Brain (organoid and tissue), 16 donors: ENCODE measurements at places on chromosomes 5 and 9.
A peak's percentile ranks its signal among the peaks of the same experiment; 100 is the strongest.

- DNase-seq = no peak
Measured at GRCh38 chr5:178388386-178389025, 155.9 kb upstream of the PHYKPL start.

DNA sequence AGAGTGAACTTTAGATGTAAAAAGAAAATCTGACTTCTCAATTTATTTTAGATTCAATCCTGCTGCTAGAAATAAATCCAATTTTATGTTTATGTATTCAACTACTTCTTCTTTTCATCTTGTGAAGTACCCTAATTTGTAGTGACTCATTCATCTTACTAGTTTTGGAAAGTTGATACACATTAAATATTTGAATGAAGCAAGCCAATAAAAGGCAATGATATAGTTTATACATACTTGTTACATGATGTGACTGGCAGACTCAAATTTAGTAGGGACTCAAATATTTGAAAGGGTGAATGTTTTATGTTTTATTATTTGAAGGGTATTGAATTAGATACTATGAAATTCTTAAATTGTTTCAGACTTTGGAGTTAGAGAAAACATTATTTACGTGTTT, 34.7 kb downstream of the CSNK1G3 start:
- no peak for DNase-seq

GRCh38 chr9:117718701-117719100, 14.5 kb downstream of the TLR4 start:
- no peak for DNase-seq

DNA sequence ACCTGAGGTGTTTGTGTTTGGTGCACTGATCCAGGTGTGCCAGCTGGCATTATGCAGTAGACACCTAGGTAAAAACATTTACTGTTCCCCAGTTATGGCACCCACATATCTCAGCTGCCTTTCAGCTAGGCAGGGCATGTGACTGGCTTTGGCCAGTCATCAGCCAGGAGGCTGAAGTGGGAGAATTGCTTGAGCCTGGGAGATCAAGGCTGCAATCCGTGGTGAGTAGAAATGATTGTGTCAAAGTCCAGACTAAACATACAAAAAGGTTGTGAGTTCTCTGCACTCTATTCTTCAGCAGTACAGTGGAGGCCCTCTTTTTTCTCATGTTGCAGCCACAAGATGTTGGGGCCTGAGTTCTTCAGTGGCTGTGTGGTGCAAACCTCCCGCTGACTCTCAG, 3.2 kb upstream of the FBLL1 start:
- DNase-seq = no peak

DNA sequence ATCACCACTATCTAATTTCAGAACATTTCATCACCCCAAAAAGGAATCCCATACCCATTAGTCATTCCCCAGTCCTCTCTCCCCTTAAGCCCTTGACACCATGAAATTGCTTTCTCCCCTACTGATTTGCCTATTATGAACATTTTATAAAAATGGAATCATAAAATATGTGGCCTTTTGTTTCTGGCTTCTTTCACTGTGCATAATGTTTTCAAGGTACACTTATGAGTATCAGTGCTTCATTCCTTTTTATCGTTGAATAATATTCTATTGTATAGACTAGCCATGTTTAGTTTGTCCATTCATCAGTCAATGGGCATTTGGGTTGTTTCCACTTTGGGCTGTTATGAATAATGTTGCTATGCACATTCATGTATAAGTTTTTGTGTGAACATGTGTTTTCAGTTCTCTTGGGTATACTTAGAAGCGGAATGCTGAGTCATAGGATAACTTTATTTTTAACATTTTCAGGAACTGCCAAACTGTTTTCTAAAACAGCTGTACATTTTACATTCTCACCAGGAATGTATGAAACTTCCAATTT, 40.4 kb upstream of the FGF1 start:
- no peak for DNase-seq

GRCh38 chr9:107631788-107632187, 142.2 kb upstream of the KLF4 start:
- DNase-seq = peak; percentile 67

GRCh38 chr5:41735213-41735612, 135.0 kb downstream of the OXCT1 start:
- DNase-seq = no peak

DNA sequence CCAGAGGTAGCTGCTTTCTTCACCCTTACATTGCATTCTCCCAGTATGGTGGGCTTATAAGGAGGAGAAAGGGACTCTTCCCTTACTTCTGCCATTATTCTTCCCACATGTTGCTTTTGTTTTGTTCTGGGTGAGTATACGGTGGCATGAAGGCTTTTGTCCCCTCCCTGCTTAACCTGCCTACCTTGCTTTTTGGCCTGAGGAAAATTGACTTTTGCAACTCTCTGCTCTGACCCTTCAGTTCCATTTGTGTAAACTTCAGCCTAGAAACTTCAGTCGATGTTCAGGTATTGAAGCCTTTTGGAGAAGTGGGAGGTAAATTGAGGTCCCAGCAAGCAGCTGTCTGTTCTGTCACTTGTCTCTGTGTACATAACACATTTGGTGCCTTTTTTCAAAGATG, 110.2 kb downstream of the PCSK1 start:
- no peak for DNase-seq

GRCh38 chr9:92679413-92680165, 9.7 kb upstream of the IPPK start:
- no peak for DNase-seq

- peak; percentile 89 for DNase-seq
Measured at GRCh38 chr5:112757468-112758208, 20.0 kb downstream of the APC start.

DNA sequence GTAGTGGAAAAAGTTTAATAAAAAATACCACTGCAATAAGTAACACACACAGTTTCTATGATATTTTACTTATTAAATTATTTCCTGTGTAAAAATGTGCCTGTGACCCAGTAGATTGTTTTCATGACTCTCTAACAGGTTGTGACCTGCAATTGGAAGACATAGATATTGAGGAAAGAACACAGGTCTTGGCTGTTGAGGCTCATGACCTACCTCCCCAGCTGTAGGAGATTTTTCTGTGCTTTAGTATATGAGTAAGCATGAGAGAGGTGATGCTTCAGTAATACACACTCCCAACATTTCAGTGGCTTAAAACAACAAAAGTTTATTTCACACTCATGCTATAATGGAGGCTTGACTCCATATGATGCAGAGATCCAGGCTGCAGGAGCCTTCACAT, 47.3 kb upstream of the TNC start:
- DNase-seq = no peak

GRCh38 chr9:2198956-2199635, 183.9 kb downstream of the SMARCA2 start:
- DNase-seq = no peak

DNA sequence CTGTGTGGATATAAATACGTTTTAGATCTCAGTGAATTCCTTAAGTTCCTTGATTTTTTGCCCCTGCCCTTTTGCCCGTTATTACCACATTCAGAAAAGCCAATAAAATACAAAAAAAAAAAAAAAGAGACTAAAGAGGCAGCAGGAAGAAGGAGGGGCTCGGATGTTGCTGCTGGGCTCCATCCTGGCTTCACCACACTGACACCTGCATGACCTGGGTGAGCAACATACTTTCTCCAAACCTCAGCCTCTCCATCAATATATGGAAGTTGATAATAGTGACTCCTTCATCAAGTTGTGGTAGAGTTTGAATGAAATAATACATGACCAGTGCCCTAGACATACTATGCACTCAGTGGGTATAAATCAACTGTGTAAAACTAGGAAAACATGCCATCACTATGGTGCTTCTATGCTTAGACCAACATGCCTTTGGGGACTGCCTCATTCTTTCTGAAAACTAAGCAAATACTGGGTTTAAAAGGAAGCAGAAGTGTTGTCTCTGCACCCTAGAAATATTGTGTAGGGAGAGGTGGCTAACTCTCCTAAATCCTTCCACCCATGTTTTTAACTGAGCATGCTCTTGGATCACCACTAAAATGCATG, 243.0 kb downstream of the PIK3R1 start:
- no peak for DNase-seq

DNA sequence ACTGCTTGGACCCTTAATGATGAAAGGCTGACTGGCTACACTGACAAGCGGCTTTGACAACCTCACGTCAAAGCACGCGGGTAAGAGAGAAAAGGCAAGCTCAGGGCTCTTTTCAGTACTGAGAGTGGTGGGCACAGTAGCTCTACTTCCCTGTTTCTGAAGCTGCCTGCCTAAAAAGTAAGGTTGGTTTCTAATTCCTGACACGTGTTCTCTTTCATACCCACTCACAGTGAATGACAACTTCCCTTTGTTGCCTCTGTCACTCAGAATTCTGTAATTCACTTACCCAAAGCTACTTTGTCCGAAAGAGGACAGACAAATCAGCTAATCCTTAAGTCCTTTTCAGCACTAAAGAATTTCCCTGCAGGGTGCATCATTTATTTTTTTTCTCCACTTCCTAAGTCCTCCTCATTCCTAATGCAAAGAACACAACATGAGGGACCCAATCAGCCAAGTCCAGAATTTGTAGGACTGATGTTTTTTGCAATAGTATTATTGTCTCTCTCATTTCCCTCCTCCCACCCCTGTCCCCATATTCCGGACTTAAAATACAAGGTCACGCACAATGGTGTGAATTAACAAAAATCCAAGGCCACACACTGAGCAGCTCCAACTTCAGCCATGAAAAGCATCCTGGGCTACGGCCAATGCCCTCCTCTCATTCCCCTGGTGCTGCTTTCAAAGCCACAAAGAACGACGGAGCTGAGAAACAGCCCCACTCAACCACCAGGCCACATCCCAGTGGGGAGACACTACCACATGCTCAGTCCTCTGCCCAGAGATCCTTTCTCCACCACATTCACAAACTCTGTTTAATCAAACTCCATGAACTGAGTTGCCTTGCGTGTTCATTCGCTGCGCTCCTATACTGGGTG, 221.0 kb downstream of the TSSK1B start:
- DNase-seq = peak; percentile 89

- no peak for DNase-seq
Measured at GRCh38 chr5:10731913-10732312, 29.1 kb downstream of the DAP start.

GRCh38 chr5:174501461-174502069, 222.8 kb upstream of the MSX2 start:
- DNase-seq = no peak

DNA sequence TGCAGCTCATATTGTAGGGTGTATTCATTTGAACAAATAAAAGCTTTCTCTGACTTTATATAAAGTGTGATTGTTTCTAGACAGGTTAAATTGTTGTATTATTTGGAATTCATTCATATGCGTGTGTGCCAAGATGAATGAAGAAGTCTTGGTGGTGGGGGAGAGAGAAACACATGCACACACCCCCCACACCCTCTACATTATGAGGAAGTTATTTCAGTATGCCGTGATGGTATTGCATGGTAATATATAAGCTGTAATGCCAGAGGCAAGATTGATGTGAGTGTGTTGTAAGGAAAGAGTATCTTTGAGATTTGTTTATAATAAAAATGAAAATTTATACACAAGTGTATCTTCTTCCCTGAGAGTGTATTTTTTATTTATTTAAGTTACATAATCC, 71.0 kb downstream of the IPO11 start:
- DNase-seq = no peak

DNA sequence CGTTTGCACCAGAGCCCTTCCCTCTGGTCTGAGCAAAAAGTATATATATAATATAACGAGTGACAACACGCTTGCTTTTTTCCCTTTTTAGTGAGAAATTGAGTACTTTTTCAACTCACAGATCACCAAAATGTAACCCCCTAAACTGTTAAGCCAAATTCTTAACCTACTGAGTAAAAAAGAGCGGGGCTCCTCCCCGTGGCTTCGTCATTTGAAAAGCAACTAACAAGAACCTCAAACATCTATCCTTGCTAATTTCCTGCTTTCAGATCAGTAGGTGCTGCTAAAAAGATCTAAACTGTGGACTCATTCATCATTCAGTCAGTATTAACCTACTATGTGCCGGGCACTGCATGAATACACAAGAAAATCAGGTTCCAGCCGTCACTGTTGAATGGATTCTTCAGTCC, 1.0 kb upstream of the PTBP3 start:
- DNase-seq = peak; percentile 7

- DNase-seq = no peak
Measured at GRCh38 chr5:38581597-38581996, 25.2 kb upstream of the LIFR start.

DNA sequence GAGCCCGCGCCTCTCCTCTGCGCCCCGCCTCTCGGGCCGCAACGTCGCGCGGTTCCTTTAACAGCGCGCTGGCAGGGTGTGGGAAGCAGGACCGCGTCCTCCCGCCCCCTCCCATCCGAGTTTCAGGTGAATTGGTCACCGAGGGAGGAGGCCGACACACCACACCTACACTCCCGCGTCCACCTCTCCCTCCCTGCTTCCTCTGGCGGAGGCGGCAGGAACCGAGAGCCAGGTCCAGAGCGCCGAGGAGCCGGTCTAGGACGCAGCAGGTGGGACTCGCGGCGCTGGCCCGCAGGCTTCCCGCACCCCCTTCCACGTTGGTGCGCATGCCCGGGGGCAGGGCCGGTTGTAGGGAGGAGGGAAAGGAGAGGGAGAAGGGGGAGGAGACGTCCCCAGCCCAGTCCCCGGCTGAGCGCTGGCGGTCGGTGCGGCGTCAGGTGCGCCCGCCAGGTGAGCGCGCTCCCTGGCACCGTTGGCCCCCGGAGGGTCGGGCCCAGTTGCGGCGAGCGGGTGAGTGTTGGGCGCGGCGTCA, at the start of gene OCLN:
TSS of gene OCLN (plus strand) at position 400 of the 532 bp plus-strand sequence. CDS start 11,455 bp downstream, outside the sequence.
- peak; percentile 80 for DNase-seq

- peak; percentile 96 for DNase-seq
Measured at GRCh38 chr9:126482361-126483044, 131.2 kb upstream of the LMX1B start.

DNA sequence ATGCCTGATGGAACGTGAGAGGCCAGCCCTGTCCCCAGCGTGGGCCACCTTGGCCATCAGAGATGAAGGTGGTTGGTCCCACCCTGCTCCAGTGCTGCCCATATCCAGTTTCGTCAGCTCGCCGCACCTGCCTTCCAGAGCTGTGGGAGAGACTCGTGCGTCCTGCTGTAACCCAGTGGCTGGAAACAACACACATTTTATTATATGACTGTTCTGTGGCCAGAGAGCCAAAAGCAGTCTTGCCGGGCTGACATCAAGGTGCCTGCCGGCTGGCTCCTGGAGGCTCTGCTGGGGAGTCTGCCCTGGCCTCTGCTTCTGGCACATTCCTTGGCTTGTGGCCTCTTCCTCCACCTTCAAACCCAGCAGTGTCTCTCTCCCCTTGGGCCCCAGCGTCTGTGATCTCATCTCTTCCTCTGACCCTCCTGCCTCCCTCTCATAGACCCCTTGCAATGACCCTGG, 94.7 kb downstream of the RXRA start:
- no peak for DNase-seq

GRCh38 chr9:109454041-109454440, 44.1 kb downstream of the PTPN3 start:
- DNase-seq = no peak

- DNase-seq = no peak
Measured at GRCh38 chr9:81411961-81412360, 277.4 kb downstream of the TLE1 start.

GRCh38 chr5:36177715-36178523, 26.0 kb downstream of the SKP2 start:
- peak; percentile 40 for DNase-seq

DNA sequence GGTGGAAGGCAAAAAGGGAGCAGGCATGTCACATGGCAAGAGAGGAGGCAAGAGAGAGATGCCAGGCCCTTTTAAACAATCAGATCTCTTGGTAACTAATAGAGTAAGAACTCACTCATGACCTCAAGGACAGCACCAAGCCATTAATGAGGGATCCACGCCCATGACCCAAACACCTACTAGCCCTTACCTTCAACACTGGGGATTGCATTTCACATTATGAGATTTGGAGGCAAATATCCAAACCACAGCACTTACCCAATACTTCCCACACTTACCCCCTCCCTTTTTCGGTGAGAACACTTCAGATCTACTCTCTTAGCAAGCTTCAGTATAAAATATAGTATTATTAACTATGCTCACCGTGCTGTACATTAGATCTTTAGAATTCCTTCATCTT, 41.9 kb downstream of the ZNF354A start:
- no peak for DNase-seq
